ENCODE measurements at places on chromosomes 7 and 10.

- DNase-seq = no peak
Measured at GRCh38 chr10:34551295-34551694, 263.8 kb downstream of the PARD3 start.

DNA sequence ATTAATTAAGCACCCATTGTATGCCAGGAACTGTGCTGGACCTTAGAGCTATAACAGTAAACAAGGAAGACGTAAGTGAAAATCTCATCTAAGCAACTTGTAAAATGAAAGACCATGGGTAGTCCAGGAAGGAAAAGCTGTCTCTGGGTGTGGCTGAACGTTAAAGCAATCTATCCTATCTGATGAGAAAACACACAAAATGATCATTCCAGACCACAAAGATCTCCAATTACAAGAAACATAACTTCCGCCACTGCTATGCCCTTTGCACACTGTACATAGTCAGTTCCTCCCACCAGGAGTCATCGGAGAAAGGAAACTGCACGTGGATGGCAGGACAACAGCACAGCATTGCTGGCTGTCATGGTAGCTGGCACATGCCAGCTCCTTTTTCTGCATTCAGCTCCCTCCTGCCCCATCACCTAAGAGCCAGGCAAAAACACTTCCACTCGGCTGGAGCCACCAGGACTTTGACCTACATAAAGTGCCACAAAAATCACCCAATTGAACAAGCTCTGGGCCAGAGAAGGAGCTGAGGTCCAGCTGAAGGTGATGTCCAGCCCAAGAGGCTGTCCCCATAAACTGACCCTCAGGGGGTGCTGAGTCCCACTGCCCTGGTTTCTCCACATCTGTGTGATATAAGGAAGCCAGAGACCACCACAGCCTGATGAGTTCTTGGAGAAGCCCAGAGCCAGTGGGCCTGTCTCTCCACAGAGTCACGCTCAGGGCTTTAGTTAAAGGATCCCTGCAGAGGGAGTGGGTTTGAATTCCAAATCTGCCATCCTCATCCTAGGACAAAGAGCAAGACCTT, 56.4 kb downstream of the STEAP1B start:
- DNase-seq = peak; percentile 76

DNA sequence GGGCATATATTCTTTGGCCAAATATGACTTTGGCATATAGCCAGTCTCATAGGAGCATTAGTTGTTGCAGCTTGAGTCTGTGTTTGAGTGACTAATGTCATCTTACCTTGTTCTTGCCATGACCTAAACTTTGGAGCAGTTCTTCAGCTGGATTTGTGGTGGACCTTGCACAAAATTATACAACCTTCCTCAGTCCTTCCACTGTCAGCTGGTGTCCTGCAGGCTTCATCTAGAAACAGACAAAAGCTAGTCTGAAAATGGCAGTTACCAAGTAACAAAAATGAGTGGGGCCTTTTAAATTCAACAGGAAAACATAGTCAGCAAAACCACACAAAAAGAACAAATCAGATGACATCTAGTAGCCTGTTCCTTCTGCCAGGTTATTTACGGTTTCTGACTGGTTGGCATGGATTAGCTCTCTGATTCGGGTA, 59.5 kb upstream of the HECTD2 start:
- DNase-seq = peak; percentile 26

DNA sequence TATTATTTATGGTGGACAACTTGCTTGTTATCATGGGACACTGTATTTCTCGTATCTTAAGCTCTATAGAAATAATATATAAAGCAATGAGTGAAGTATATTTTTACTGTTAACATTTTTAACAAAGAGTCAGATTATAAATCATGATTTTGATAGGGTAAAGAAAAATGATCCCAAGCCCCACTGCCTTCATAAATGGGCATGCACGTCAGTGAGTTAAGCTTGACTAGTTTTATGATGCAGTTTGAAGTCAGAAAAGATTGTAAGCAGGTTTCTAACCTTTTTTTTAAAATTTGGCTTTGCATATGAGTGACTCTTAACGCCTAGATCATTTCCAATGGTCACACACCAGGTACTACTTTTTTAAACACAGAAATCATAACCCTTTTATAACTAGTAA, 152.8 kb downstream of the GNAT3 start:
- no peak for DNase-seq

GRCh38 chr10:113267619-113268562, 285.0 kb upstream of the HABP2 start:
- DNase-seq = no peak

- no peak for DNase-seq
Measured at GRCh38 chr10:128443925-128444518, 317.8 kb upstream of the MKI67 start.

DNA sequence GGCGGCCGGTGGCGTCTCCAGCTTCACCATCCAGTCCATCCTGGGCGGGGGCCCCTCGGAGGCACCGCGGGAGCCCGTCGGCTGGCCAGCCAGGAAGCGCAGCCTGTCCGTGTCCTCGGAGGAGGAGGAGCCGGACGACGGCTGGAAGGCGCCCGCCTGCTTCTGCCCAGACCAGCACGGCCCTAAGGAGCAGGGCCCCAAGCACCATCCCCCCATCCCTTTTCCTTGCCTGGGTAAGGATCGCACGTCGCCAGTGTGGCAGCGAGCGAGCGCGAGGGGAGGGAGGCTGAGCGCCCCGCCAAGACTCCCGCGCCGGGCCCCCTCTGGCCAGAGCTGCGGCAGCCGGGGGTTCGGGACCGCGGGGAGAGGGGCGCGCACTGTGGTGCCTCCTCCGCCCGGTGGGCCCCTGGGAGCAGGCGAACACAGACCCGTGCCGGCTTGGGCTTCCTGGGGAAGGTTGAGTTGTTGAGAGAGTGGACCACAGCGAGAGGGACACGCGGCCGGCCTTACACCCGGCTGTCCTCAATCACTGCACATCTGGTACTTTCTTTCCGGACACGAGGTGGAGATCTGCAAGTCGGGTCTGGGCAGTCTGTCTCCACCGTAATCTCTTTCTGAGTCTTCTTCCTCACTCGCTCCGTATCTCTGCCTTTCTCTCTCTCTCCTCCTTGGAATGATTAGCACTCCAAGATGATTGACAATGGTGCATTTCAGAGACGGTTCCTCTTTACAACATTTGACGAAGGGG, 652 bp downstream of the HMX2 start:
- no peak for DNase-seq

DNA sequence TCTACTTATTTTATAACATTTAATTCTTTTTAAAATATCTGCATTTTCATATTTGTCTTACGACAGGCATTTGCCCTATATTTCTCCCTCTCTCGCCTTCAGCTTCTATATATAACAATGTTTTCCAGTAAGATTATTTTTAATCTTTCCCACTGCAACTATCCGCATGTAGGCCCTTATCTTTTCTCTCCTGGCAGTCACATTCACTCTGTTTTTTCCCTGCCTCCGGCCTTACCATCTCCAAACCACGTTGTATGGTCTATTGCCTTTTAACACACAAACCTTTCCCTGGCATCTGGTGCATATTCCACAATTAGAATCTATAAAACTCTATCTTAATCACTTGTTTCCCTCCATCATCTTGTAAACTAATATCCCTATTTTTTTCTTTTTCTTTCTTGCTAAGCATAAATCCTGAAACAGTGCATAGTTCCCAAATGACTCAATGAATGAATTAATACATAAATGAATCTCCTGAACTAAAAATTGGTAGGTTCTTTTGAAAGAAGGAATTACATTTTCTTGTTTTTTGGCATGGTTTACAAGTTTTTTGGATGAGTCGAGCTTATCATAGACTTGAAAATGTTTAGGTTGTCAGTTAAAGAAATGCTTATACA, 173.2 kb downstream of the SEMA3A start:
- peak; percentile 6 for DNase-seq

- DNase-seq = no peak
Measured at GRCh38 chr10:30503700-30504266, 69.8 kb downstream of the MAP3K8 start.

DNA sequence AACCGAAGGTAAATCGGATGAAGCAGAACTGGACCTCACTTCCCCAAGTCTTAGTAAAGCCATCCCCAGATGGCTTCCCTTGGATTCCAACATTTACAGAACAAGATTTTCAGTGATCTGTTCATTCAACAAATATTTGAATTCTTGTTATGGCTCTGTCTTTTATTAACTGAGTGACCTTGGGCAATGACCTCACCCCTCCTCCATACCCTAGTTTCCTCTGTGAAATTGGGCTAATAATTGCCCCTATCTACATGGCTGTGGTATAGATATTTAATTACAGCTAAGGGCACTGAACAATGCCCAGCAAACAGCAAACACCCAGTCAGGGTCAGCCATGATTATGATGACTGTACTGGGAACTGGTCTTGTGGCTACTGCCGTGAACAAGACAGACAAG, 19.1 kb downstream of the TECTB start:
- DNase-seq = no peak

GRCh38 chr10:121217331-121217730, 366.2 kb downstream of the WDR11 start:
- DNase-seq = no peak

- DNase-seq = no peak
Measured at GRCh38 chr7:136688601-136689000, 179.9 kb upstream of the CHRM2 start.

DNA sequence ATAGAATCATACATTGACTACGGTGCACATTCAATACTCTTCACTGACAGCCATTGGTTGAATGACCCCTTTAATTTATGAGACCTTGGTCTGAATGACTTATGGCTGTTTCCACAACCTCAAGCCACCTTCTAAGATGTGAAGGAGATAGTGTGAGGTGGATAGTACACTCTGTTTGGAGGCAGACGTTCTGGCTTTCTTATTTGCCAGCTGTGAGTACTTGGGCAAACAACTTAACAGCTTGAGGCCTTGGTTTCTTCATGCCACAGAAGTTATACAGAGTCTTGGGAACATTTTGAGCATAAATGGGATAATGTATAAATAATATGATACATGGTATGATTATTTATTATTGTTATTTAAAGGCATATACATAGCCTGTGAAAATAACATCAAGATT, 62.0 kb downstream of the BPGM start:
- DNase-seq = no peak

DNA sequence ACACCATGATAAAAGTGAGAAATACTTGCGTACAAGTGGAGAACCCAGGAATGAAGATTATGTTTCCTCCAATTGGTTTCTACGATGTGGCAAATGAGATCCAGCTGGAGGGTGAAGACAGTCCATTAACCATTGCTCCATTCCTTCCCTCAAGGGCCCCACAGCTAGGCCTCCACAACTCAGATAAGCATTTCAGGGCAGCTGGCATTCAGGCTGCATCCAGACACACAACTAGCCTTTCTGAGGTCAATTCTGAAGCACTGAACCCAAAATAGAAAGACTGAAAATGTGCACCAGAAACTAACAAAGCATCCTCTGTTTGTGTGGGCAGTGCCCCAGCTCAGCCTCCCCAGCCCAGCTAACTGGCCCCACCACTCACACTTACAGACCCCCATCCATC, 94.8 kb downstream of the GSAP start:
- DNase-seq = no peak

GRCh38 chr7:29840701-29841100, 34.4 kb downstream of the WIPF3 start:
- DNase-seq = no peak

- DNase-seq = peak; percentile 23
Measured at GRCh38 chr10:53765311-53765710, 992.7 kb upstream of the MBL2 start.

DNA sequence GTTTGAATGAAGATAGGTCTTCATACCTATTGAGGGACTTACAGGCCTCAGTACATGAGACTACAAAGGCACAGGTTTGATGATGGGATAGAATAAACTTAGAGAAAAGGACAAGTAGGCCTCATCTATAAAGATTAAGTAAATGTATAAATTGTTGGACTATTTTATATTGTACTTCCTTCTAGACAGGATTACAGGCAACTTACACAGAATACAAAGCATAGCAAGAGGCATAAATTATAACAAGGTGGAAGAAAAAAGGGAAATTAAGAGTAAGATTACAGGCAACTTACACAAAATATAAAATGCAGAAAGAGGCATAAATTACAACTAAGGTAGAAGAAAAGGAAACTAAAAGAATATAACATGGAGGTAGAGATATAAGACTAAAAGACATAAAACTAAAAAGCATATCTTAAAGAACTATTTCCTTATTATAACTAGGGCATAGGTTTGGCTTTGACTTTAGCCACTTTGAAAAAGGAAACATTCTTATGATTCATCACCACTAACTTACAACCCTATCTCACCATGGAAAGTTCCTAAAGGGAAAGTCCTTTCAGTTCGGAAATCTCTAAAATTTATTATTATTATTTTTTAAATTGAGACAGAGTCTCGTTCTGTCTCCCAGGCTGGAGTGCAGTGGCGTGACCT, 153.1 kb downstream of the GALNT11 start:
- no peak for DNase-seq

DNA sequence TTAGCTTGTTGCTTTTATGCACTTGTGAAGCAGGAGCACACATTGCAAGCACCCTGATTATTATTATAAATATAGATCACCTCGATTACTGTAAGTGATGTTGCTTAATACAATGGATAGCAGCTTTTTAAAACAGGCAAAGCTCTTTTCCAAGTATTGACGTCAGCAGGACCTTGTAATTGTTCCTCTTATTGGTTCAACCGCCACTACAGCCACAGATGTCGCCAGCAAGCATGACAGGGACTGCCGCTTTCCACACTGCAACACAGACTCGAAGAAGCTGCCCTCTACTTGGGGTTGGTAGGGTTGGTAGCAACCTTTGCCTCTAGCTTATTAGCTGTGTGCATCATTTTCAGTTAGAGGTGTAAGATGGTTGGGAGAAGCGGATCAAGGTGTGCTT, 167.6 kb downstream of the ZNF365 start:
- no peak for DNase-seq

- DNase-seq = peak; percentile 69
Measured at GRCh38 chr7:19982841-19983835, 209.7 kb upstream of the TMEM196 start.

DNA sequence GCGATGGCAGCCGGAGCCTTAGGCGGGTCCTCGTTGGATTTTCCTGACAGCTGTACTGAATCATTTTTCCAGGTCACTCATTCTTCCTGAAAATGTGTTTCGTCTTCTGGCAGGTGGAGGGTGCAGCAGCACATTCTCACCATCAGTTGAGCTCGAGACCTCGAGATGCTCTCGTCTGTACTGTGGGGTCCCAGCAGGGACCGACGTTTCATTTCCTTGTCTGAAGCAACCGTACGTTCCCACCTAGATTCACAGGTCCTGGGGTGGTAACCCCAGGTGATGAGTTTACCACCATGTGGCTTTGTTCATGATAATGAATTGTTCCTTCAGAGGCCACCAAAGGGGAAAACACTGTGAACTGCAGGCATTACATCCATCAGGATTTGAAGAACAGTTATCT, 298.5 kb upstream of the FOXK1 start:
- DNase-seq = no peak

GRCh38 chr7:110718503-110719205, 372.3 kb upstream of the LRRN3 start:
- DNase-seq = no peak

GRCh38 chr10:5447056-5447455, 34.7 kb downstream of the NET1 start:
- peak; percentile 15 for DNase-seq

Measured in A172 (cell line).